ENCODE measurements at places on chromosomes 11 and 22.

DNA sequence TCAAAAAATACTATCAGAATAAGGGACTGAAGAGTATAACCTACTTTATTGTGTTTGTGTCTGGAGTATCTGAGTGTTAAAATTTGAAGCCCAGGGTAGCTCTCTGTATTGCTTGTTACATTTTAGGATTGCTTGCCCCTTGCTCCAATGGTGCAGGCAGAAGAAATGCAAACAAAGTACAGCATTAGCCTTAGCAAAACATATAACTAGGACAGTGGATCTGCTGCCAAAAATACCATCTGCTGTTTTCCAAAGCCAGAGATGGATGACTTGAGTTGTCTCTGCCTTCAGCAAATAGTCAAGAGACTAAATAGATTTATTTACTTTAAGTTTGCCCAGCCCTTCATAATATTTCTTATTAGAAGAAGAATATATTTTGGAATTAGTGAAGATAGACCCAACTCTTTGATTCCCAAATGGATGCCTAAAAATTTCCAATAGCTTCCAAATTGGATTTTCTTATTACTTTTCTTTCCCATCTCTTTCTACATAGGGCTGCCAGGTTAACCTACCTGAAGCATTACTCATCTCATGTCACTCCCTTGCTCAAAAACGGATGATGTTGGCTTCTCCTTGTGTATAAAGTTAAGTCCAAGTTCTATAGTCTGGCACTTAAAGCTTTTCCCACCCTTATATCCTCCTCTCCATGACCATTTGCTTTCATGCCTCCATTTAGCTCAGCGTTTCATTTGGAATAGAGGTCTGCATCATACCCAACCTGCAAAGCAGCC is 66.3 kb downstream of the LDLRAD3 start:
- no peak for DNase-seq

- no peak for DNase-seq
Measured at GRCh38 chr11:74434528-74434927, 32.8 kb downstream of the KCNE3 start.

- DNase-seq, result no peak
Measured at GRCh38 chr11:43994196-43994595, 51.8 kb downstream of the C11orf96 start.

GRCh38 chr11:35304386-35304775 is 115.0 kb downstream of the SLC1A2 start:
- no peak for DNase-seq

GRCh38 chr22:41377846-41378245 is 3.9 kb upstream of the TEF start:
- no peak for DNase-seq

DNA sequence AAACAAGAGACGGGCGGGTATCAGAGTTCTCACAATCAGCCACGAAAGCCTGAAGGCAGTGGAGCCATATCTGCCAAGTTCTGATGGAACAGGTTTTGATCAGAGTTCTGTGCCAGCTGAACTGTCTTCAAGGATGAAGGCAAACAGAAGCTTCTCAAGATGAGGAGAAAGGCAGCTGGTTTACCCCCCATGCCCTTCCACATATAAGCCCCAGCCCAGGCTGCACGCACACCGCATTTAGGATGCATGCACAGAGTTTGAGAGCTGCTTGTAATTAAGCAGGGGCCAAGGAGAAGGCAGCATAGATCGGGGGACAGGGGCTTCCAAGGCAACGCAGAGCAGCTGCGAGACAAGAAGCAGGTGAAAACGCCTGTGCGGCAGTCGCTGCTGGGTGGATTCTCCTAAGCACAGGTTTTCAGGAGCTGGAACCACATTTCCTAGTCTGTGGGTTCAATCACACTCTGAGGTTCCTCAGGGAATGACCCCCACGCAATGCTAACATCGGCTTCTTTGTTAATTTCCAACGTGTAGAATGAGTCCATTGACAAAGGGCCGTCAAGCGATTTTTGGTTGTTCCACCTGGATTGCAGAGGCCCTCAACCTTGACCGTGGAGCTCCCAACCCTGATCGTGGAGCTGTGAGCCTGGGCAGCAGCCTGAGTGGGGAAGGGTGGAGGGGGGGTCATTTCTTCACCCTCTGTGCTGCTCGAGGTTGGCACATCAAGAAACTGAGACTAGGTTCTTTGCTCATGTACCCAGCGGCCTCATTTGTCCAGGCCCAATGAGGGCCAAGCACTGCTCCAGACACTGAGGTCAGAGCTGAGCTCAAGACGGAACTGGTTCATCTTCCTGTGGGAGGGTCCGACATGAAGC is 81.7 kb upstream of the SHISAL1 start:
- no peak for DNase-seq

DNA sequence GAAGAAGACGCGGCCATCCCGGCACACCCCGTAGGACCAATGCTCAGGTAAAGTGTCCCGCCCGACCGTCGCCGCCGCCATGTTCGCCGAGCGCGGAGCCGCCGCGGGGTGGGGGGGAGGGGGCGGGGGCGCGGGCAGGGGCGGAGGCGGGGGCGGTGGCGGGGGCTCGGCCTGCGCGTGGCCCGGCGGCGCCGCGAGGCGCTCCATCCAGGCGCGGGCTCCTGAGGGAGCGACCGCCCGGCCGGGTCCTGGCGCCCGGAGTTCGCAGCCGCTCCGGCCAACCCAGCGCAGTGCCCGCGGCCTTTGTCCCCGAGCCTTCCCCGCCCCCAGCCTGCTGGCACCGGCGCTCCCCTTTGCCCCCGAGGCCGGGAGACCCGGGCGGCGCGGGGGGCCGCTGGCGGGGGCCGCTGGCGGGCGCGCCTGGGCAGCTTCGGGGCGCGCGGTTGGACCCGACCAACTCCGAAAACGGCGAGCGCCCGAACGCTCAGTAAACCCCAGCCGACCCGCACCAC is at the start of gene PLEKHA7:
TSS of gene PLEKHA7 (minus strand) at position 94 of the 512 bp plus-strand sequence. CDS start at position 81, 13 bp downstream.
- DNase-seq, result no peak

- DNase-seq, result no peak
Measured at GRCh38 chr11:92685049-92685448, 284.4 kb upstream of the MTNR1B start.

DNA sequence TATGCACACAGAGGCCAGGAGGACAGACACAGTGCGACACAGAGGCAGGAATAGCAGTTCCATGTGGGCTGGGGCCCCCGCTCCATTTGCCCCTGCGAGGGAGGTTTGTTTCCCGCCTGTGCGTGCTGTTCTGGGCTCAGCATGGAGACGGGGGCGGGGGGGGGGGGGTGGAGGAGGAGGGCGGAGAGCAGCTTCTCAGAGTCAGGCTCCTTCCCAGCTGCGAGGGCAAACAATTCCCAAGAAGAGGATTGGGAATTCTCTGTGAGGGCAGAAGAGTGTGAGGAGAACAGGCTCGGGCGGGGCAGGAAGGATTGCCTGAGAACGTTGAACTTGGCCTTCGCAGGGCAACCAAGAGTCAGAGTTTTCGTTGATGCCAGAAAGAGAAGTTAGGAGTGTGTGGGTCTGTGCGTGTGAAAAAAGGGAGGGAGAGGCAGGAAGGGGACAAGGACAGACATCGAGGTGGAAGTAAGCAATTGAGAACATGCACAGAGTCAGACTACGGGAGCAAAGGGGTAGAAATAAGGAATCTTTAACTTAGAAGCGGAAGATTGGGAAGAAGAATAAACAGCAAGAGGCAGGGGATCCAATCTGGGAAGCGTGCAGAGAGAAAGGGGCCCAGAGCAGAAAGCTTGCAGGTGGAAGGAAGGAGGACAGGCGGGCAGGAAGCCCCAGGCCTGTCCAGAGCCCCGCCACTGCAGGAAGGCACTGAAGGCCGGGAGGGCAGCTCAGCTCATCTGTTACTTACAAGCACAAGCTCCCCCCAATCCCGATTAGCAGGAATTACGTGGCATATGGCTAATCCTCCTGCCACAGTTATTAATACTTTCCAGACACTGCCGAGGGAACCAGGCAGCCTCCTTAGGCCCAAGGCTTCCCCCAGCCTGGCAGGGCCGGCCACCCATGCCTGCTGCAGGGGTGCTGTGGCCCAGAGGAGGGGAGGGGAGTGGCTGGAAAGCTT is 15.6 kb upstream of the JAM3 start:
- no peak for DNase-seq

DNA sequence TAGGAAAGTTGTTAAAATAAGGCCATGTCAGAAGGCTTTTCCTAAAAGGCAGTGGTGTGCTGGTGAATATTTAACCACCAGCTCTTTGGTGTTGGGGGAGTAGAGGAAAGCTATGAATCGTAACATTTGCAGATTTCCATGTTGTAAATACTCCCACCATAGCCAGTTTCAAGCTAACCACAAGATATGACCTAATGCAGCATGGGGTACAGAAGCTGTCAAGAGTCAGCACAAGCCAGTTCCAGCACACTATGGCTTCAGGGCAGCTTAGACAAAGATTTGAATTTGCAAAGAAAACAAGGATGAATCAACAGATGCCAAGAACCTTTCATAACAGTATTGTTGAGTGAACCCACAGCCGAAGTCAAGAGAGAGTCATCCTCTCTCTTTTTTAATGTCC is 40.0 kb downstream of the COMMD9 start:
- DNase-seq, result no peak

GRCh38 chr22:35352214-35353111 is 28.4 kb upstream of the HMOX1 start:
- DNase-seq, result no peak

GRCh38 chr11:115166820-115167219 is 337.4 kb downstream of the CADM1 start:
- DNase-seq, result no peak

GRCh38 chr22:45493286-45493771 is 9.4 kb upstream of the FBLN1 start:
- no peak for DNase-seq

DNA sequence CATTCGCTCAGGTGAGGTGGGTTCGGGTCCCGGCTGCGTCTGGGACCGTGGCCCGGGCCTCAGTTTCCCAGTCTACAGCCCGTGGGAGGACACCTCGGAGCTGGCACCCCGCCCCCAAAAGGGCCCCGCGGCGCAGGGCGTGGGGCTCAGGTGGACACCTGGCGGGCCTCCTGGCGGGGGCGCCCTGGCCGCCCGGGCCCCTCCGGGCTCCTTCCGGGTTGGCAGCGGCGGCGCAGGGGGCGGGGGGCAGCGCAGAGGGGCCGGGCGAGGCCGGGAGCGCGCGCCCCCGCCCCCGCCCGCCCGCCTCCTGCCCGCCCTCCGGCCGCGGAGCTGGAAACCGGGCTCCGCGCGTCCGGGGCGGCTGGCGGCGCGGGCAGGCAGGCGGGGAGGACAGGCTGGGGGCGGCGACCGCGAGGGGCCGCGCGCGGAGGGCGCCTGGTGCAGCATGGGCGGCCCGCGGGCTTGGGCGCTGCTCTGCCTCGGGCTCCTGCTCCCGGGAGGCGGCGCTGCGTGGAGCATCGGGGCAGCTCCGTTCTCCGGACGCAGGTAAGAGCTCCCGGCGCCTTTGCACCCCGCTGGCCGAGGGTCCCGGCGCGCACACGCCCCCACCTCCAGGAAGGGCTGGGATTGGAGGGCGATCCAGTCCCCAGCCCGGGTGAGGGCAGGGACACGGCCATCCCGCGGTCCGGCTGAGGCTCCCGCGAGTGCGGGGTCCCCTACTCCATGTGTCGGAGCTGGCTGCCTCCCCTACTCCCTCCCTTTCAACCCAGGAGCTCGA is at the start of gene EMID1:
TSS of gene EMID1 (plus strand) at position 303 of the 778 bp plus-strand sequence. CDS start at position 446, 143 bp downstream.
- no peak for DNase-seq

DNA sequence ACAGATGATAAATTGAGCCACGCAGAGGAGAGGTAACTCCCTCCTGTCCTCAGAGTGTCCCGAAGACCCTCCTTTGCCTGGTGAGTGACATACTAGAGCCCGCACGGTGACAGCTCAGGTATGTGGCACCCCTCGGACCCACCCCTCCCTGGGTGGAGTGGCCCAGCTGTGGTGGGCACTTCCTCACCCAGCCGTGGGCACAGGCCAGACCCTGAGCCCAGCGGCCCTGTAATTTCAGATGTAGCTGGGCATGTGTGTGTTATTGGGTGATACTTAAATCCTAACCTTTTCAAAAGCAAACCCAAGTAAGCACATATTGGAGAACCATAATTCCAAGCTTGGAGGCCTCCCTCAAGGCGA is 93.2 kb downstream of the WNT7B start:
- no peak for DNase-seq

- no peak for DNase-seq
Measured at GRCh38 chr22:43155789-43156188, 4.4 kb downstream of the TSPO start.

DNA sequence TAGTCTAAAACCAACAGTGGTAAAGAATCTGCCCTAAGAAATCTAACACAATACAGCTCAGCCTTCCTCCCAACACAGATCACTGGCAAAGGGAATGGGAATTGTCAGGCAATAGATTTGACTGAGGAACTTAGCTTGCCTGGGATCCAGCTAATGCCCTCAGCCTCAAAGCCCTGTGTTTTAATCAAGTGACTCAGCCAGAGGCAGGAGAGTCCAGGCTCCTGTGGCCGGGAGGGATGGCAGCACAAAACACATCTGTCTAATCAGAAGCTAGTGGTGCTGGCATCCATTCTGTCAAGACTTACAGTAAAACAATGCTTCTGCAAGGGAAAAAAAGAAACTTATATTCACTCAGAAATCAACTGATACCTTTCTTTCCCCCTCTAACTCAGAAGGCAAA is 5.6 kb downstream of the SYTL2 start:
- no peak for DNase-seq

DNA sequence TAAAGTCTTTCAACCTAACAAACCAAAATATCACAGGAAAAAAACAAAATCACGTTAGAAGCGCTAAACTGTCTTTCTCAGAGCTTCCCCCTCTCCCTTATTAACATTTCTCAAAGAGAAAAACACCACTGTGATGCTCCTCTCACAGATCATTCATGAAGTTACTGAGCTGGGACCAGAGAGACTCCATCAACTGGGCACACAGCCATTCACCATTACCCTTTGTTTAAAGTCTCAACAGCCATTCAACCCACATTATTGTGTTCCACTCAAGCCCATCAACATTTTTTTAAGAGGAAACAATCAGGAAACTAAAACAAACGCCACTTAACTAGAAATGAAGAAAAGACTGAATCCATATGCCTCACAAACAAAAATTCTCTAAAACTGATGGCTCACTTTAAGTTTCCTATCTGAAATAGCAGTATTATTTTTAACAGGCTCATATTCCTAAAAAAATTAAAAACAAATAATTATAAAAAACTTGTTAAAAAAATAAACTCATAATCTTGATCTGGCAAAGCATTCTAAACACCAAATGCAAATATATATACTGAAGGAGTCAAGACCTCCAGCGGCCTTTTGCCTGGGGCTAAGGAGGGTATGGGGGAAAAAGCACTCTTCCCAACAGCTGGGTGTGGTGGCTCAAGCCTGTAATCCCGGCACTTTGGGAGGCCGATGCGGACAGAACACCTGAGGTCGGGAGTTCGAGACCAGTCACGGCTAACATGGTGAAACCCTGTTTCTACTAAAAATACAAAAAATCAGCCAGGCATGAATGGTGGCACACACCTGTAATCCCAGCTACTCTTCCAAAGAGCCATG is 14.0 kb downstream of the CELF1 start:
- DNase-seq, result no peak
